ENCODE measurements at places on chromosomes 13 and 19.

DNA sequence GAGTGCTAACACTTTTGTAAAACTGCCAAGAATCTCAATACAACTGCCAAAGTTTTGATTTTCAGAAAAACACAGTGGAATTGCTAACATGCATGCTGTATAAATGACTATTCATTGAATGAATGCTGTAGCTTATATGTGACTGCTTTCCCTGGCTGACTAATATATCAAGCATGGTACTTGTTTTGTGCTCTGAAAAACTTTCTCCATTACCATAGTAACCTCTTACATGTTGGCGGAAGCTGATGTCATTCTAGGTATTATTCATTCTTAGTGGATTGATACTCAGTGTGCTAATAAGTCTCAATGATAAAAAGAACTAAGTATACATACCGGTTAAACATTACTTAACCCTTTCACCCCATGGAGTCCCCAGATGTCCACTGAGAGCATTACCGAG is 166.1 kb upstream of the MYO16 start:
- peak; percentile 24 for DNase-seq

- DNase-seq, result no peak
These were observed 316.3 kb downstream of the DLEU7 start for GRCh38 chr13:50527188-50527587.

DNA sequence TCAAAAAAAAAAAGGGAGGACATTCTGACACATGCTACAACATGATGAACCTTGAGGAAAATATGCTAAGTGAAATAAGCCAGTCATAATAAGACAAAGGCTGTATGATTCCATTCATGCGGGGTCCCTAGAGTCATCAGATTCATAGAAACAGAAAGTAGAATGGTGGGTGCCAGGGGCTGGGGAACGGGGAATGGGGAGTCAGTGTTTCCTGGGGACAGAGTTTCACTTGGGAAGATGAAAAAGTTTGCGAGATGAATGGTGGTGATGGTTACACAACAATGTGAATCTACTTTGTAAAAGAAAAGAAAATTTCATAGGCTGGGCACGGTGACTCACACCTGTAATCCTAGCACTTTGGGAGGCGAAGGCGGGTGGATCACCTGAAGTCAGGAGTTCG is 6.1 kb upstream of the CLEC4G start:
- no peak for DNase-seq

GRCh38 chr19:51259348-51260245 is 8.7 kb downstream of the SIGLECL1 start:
- DNase-seq, result no peak

DNA sequence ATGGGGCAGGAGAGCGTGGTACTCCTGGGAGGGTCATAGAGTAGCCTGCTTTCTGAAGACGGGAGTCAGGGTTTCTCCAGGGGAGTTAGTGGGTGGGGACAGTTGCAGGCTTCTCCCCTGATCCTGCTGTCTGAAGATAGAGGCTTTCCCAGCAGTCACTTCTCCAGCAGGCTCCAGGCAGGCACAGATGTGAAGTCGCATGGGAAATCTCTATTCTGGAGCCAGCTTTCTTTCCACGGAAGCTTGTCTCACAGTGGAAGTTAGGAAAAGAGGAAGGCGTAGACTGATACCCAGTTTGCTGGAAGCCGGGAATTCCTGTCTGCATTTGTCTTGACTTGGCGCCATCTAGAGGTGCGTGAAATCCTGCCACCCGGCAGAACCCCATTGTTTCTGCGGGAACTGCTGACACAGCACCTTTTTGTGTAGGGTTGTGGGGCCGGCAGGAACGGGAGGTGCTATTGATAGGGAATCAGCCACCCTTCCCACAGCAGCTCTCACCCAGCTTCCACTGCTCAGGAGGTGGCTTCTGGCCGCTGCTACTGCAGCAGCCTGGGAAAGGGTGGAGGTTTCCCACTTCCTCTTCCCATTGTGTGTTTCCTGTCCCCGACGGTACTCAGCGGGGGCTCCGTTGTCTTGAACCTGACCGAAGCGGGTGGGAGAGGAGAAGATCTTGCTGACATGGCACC is 28.5 kb upstream of the NPAS1 start:
- DNase-seq, result no peak

- no peak for DNase-seq
These were observed 24.7 kb downstream of the GPR42 start for GRCh38 chr19:35395382-35396199.

- no peak for DNase-seq
These were observed 692.8 kb upstream of the SGCG start for GRCh38 chr13:22487932-22488331.

DNA sequence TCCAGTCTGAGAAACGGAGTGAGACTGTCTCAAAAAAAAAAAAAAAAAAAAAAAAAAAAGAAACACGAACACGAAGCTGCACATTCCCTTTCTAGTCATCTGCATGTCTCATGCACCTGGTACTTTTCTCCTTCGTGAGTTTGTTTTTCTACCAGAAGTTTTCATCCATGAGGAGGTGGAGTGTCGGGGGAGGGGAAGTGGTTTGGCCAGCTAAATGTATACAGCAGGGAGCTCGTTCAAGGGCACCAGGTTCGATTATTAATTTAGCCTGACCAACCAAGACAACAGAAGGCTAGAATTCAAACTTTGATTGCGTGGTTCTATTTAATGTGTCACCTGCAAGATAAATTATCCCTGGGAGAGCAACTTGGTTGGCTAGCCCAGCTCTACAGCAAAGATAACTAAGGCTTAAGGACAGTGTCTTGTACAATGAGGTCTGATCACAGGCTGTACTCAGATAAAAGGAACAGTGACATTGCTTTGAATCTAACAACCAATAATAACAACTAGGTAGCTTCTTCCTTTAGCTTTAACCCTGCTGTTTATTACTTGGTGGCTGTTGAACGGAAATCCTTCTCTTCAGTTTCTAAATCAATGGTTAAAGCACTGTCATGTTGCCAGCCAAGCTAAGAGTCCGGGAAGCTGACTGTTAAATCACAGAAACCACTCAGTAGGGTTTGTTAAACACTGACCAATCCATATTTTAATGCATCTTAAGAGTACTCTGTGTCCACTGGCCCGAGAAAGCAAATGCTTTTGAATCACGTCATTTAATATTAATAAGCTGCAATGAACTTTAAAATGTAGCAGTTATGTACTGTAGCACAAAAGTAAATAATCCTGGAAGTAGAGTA is 98.4 kb upstream of the STARD13 start:
- DNase-seq, result no peak

- peak; percentile 24 for DNase-seq
These were observed 86.7 kb upstream of the TNFSF11 start for GRCh38 chr13:42487221-42487620.

- DNase-seq, result no peak
These were observed 11.1 kb downstream of the TEX101 start for GRCh38 chr19:43425567-43426392.

DNA sequence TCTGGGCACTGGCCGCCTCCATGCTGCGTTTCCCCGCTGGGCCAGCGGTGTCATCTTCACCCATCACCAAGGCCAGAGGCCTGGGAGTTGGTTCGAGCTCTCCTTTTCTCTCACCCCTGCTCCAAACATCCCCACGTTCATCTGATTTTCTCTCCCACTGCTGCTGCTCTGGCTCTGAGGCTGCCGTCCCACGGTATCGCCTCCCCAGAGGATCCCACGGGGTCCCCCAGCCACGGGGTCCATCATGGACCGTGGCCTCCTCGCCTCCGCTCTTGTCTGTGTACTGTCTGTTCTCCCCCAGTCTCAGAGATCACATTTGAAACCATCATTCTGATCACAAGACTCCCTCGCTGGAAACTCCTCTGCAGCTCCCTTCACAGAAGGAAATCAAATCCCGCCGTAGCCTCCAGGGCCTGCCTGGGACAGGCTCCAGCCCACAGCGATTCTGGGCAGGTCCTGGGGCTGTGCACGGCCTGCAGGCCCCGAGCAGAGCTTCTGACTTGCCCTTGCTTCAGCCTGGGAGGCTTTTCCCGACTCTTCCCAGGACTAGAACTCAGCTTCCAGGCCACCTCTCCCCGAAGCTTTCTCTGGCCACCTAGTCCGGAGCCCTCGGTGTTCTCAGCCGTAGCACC is 64.2 kb downstream of the SOX1 start:
- no peak for DNase-seq

All from HS-27A (cell line).